Fibroblast of upper back skin (primary cell): ENCODE measurements at places on chromosomes 1 and 21.

DNA sequence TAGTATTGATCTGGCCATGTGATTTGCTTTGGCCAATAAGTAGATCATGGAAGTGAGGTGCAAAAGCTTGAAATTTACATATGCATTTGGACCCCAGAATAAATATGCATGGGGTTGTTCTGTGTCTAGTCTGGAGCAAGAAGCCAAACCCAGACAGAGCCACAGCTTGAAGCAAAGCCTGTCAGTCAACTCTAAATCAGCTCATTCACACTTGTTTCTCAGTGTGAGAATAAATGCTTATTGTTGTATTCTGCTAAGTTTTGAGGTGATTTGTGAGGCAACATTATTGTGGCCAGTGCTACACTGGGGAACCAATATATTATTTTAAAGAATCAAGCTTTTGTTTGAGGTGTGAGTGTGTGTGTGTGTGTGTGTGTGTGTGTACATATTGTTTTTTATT lies 12.2 kb upstream of the PGLYRP3 start:
- DNase-seq: no peak

- peak; percentile 38 for DNase-seq
Observed at GRCh38 chr1:90579212-90579802, 137.8 kb downstream of the BARHL2 start.

DNA sequence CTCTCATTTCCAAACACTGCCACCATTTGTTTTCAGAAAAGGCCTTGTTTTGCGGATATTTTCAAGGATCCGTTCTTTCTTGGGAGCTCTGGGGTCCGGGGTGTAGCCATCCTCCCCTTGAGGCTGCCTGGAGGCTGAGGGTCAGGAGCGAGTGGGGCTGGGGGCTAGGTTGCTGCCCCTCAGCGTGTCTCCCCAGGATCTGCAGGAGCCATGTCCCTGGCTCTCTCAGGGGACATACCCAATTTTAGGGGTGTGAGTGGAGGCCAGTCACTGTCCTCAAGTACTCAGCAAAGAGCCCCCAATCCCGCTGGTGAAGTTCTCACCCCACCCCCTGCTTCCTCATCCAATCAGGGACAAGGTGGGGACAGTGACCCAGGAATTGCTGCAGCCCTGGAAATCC lies 15.0 kb upstream of the PRDM16 start:
- no peak for DNase-seq

DNA sequence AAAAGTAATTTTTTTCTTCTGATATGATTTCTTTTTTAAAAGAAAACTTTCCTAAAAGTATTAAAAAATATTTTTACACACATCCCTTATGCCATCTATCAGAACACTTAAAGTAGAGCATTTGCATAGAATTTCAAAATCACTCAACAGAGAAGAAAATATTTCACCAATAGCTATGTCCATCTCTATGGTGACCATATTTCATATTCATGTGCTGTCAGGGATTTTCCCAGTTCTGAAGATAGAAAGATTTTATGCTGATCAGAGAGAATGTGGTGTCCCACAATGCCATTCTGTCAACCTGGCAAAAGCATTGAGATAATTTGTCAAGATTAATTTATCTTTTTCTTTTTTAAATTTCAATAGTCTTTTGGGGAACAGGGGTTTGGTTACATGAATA lies 87.0 kb downstream of the C4BPA start:
- DNase-seq: no peak

DNA sequence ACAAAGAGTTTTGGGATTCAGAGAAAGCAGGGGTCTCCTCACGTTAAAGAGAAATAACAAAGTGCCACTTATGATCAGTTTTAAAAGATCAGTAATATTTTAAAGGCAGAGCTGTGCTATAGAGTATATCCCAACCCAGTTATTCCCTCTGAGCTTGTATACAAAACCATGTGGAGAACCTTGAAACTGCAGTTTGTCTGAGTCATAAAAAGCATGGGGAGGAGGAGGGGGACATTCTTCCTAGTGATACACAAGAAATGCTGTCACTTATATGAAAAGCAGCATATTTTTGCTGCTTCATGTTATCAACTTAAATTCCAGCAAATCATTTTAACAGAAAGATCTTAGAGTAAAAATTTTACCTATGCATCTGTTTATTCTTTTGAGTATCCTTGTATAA lies 244.5 kb downstream of the GPR52 start:
- DNase-seq: peak; percentile 42

GRCh38 chr1:182781841-182782586 lies 7.6 kb upstream of the NPL start:
- DNase-seq: peak; percentile 65

DNA sequence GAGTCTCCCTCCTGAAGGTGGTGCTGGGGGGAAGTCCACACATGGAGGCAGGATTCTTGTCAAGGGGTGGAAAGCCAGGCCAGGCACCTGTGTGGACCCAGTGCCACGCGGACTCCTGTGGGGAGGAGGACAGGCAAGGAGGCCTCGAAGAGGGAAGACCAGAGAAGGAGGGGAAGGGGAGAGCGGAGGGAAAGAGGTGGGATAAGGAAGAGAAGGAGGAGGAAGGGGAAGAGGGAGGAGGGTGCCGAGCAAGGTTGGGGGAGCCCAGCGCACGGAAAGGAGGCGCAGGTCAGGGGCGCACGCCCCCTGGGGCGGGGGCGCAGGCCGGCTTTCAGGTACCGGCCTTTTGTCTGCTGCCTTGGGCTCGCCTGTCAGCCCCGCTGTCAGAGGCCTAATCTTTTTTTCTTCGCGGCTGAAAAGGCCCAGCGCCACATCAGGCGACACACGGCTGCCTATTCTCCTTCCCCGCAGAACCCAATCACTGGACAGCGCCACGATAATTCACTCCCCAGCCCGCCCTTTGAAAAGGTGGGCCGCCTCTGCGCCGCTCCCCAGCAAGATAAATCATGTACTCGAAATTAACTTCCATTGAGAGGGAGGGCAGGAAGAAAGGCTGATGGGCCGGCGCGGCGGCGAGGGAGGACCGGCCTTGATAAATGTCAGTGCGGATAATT lies 42.5 kb downstream of the PRDM16 start:
- DNase-seq: no peak

- no peak for DNase-seq
Observed at GRCh38 chr1:154784924-154785531, 85.1 kb downstream of the KCNN3 start.

GRCh38 chr21:44982558-44983250 lies 42.9 kb downstream of the SLX9 start:
- DNase-seq: peak; percentile 26

DNA sequence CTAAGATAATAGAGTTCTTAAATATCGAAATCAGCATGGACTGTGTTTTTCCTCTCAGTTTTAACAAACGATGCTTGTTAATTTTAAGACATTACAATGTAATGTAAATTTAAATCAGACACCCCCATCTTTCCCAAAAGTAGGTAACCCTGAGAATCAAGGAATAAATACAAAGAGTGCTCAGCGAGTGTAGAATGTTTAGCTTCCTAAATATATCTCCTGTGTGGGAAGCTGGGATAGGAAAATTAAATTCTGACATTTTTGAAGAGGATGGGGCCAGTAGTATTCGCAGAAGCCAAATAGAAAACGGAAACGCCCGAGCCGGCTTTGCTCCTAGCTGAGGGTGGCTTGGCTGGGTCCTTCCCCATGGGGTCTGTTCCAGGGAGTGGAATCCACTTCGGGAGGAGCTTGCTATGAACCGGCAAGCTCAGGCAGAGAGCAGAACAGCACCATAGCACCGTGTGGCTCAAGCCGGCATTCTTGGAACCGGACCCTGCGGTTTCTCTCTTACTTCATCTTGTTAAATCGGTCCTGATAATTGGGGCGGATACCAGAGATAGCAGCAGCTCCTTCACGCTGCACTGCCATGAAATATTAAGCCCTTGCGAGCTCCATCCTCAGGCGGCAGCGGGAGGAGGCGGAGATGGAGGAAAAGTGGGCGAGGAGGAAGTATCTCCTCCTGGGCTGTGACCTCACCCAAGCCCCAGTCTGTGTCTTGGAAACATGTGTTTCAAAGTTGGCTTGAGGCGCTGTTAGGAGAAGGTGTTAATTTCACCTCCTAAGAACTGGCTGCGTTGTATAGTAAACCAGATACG lies 24.9 kb downstream of the MAP3K7CL start:
- peak; percentile 71 for DNase-seq

DNA sequence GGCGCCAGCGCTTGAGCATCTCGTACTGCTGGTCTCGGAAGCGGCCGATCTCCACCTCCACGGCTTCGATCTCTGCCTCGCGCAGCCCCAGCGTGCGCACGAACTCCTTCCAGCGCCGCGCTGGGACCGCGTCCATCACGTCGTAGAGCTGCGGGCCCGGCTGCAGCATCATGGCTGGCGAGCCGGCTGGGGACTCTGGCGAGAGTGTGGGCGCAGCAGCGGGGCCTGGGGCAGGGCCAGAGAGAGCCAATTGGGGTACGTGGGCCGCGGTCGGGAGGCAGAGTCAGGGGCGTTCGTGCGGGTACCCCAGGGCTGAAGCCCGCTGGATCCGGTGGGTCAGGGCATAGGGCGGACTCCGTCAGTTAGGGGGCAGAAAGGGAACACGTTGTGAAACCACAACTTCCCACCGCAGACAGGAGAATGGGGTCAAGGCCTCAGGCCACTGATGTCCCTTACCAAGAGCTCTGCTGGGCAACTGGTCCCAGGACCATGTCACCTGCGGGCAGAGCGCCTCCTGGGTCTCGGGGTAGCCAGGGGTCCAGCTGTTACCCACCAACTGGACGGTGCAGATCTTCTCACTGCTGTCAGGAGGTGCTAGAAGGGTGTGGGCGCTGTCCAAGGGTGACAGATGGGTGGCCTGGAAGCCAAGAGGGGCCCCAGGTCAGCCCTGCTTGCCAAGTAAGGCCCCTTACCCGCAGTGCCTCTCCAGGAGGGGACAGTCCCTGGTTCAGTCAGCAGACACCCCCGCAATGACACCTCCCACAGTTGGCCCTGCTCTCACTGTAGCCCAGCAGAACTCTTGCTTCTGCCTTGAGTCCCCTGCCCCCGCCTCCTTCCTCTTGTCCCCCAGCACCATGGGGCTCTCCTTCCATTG lies 4.2 kb downstream of the TNFRSF25 start:
- DNase-seq: no peak

- peak; percentile 44 for DNase-seq
Observed at GRCh38 chr1:20982316-20982715, 194.4 kb downstream of the EIF4G3 start.

DNA sequence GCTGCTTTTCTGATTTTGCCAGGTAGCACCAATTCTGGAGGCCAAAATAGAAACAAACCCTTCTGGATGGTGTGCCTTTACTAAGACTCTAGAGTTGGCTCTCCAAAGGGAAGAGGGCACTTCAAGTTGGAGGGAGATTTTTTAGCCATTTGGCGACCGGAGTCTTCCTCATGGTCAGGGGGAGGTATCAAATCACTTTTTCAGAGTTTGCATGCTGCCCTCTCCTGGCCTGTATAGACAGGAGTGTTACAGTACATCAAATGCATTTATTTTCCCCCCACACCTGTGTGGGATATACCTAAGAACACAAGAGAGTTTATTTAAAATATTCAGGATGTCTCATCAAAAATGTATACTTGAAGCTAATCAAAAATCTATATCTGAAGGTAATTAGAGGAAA lies 3.2 kb downstream of the GREM2 start:
- DNase-seq: no peak

- DNase-seq: peak; percentile 66
Observed at GRCh38 chr1:40476924-40477677, at the start of gene ZFP69. ZFP69 (plus strand) TSS chr1:40477290; CDS start chr1:40479362, 2,072 bp downstream.

DNA sequence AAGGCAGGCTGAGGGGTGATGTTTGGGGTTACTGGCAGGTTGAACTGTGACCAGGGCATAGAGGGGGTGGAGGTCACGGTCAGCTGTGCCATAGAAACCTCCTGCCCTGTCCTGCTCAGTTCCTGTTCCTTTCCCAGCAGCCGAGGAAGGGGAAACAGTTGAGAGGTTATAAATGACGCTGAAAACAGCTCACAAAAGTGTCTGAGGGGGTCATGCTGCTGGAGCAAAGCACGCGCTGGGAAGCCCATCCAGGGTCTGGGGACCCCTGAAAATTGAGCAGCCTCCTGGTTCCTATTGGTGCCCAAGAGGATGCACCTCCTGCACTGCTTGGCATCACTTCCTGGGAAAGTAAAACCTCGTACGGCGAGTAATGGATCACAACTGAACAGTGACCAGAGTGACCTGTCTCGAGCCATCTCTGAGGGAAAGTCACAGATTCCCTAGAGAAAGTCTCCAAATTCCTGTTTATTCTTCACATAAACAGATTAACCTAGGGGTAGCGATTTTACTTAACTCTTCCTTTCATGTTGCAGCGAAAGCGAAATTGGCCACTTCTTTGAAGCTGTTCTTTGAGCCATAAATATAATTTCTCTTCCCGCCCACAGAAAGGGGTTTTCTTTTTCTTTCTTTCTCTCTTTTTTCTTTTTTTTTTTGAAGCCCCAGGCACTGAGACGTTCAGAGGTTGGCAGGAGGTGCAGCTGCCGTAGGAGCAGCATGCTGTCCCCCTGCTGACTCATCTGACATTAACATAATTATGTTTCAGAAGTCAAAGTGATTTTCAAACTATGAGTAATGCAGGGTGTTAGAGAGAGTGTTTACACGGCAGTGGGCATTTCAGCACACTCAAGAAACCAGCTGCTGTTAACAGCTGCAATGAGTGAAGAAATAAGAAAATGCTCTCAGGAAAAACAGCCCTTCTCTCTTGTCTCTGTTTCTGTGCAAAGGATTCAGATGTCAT lies 41.8 kb upstream of the ATF3 start:
- DNase-seq: peak; percentile 57

DNA sequence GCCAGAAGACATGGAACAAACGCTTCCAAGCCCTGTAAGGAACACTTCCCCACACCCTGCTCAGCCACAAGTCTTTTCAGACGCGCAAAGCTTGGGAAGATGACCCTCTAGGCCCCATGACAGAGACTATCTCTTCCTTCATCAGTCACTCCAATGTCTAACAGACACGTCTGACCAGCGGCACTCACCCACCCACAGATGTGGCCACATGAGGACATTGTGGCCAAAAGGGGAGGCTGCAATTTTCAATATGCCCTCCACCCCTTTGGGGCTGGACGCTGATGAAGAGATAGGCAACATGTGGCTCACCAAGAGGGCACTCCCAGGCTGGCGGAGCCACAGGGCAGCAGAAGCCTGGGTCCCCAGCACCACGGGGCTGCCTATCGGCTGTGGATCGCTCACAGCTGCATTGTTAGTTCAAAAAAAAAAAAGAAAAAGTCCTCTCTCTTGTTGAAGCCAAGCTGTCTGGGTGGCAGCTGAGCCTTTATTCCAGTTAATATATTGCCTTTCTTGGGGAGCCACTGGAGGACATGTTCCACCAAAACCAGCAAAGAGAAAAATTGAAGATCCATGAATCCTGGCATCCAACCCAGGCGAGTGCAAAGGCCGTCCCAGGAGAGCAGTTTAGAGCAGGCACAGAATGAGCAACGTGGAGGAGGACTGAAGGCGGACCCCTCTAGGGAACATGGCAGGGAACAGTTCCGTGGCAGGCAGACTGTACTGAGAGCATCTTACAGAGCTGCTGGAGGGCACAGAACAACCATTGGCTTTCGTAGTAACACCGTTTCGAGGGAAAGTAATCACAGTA lies 52.7 kb upstream of the GPR153 start:
- DNase-seq: no peak

GRCh38 chr21:41653243-41653953 lies 113.5 kb downstream of the RIPK4 start:
- no peak for DNase-seq

GRCh38 chr1:5198328-5198727 lies 543.9 kb downstream of the AJAP1 start:
- no peak for DNase-seq

GRCh38 chr1:156882543-156882942 lies 11.0 kb upstream of the PEAR1 start:
- no peak for DNase-seq
